ENCODE measurements at places on chromosomes 6 and 20.
A peak's percentile ranks its signal among the peaks of the same experiment; 100 is the strongest.

GRCh38 chr6:13380761-13381160, 52.4 kb upstream of the TBC1D7 start:
- DNase-seq, result no peak

- peak; percentile 44 for DNase-seq
Measured at GRCh38 chr6:96899019-96899418, 1.3 kb upstream of the NDUFAF4 start.

DNA sequence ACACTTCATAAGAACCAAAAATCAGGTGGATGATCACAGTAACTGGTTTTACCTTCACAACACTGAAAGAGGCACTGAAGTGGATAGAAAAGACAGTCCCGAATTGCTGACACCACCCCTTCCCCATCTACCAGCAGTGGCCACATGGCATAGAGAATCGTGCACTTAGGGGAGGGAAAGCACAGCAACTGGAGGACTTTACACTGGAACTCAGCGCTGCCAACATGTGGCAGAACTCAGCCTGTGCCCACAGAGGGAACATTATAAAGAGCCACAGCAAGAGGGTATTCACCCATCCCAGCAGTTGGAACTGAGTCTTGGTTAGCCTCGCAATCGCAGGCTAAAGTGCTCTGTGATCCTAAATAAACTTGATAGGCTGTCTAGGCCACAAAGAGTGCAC, 6.5 kb upstream of the KIAA1586 start:
- no peak for DNase-seq

DNA sequence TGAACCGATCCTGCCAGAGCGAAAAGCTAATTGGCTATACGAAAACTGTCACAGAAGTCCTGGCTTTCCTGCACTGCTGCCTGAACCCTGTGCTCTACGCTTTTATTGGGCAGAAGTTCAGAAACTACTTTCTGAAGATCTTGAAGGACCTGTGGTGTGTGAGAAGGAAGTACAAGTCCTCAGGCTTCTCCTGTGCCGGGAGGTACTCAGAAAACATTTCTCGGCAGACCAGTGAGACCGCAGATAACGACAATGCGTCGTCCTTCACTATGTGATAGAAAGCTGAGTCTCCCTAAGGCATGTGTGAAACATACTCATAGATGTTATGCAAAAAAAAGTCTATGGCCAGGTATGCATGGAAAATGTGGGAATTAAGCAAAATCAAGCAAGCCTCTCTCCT, 14.2 kb downstream of the CCR6 start:
- no peak for DNase-seq

DNA sequence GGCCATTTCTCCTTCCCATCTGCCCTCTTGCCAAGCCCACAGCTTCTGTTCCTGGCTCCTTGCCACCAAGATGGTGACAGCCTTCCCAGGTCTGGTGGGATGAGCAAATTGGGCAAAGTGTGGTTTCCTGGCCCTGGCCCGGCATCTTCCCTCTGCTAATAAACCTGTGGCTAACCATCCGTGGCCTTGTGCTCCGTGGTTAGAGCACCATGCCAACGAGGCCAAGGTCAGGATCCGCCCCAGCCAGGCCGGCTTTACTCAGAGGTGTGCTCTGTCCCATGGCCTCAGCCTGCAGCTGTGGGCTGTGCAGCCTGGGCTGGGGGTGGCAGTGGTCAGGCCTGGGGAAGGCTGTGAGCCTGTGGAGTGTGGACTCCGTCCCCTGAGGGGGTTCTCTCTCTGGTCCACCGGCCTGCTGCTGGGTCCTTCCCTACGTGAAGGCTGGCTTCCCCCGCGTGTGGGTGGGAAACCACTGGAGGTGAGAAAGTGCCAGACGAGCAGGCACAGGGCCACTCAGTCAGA, 117.4 kb downstream of the VEGFA start:
- DNase-seq, result no peak

- DNase-seq, result no peak
Measured at GRCh38 chr20:2820896-2821869, 5.0 kb downstream of the TMEM239 start.

GRCh38 chr6:152184917-152185574, 377.6 kb downstream of the ESR1 start:
- no peak for DNase-seq

DNA sequence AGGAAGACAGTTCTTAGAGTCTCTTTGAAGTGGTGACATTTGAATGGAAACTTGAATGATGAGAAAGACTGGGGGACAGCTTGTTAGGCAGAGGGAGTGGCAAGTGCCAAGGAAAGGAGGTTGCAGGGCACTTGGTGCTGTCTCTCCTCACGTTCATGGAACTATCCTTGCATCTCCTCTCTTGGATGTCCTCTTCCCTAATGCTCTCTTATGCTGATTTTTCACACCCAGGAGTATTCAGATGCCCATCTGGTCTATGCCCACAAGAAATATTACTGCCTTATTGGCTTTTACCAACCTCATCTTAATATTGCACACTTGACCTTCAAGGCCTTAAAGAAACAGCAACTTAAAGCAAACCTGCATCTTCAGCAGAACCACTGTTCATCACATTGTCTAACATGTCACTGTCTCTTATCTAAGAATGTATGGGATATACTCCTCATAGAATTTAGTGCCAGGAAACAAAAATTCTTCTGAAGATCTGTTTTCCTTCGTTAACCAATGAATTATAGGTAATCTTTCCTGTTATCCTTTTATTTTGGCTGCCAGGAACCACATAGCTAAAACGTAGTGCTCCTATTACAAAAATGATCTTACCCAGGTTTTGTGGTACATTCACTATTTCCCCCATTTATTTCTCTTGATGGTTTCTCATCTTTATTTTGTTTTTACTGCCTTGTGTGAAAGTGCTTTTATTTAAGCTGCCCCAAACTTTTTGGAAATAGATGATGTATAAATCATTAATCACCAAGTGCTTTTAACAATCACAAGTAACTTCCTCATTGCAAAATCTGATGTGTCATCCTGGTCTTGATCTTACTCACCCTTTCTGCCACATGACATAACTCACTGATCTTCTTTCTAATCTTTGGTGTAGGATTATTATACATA, 12.8 kb downstream of the RGS17 start:
- DNase-seq, result no peak

DNA sequence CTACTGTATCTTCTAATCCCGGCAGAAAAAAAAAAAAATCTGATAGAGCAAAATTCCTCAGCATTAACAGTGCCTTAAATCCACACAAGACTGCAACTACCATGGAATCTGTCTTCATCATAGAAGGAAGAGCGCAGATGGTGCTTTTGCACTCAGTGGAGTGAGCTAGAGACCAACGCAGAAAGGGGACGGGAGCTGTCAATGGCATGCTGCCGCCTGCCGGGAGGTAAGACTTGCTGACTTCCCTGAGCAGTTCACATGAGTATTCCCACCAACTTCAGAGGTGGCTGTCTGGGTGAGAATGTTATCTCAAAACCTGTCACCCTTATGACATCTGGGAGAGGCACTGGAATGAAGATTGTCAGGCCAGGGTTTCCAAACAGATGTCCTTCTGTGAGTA, 35.6 kb downstream of the DZANK1 start:
- DNase-seq, result no peak

GRCh38 chr20:41200446-41201202, 63.3 kb downstream of the PLCG1 start:
- DNase-seq, result no peak

DNA sequence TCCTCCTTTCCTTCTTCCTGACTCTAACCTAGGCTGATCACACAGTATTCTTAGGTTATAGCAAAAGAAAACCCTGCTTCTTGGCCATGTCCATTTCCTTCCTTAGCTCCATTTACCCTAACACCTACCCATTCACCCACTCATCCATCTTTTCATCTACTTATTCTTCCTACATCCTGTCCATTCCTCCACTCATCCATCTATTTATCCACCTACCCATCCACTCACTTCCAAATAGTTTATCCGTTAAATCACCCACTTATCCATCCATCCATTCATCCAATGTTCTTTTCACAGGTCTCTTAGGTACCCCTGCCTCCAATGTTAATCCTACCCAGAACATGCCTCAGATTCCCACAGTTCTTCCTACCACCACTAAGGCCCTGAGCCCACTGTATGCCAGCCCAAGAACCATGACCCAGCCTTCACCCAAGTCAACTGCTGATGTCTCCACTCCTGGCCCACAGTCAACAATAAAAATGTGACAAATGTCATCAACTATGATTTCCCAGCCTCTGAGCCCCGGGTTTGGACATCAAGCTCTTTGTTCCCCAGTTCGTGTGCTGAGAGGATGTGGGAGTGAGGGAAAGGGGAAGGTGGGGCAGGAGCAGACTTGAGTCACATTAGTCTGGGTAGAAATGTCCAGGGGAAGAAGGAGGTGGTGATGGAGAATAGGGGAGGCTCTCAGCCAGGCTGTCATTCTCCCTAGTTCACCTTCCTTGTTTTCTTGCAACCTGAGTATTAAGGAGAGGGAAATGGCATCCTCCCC, 24.4 kb downstream of the TREML4 start:
- no peak for DNase-seq

DNA sequence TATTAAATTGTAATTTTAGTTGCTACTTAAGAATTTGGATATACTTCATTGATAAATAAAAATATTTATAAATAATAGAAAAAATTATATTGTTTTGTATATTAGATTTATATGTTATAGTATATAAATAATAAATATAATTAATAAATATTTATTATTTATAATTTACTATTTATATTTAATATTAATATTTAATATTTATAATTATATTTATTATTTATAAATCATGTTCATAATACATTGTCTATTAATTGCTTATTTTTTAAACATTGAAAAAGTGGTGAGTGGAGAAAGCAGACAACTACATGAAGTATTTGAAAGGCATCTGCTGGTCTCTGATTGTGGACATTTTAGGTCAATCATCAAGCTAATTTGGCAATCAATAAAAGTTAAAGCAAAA, 464.5 kb downstream of the MMUT start:
- DNase-seq, result no peak

DNA sequence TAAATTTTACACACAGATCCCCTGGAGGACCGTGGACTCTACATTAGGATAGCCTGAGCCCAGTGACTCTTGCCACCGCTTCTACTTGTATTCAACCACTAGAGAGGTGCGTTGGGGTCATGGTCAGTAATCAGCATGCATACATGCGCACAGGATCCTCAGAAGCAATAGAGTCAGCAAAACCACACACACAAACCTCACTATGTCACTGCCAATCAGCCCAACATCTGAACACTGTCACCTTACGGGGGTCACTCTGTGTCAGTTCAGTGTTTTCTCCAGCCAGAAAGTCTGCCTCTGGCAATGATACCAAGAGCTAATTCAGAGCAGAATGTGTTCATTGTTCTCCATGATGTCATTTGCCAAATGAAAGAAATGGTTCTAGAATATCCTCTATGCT, 225.3 kb downstream of the KHDC1L start:
- no peak for DNase-seq

DNA sequence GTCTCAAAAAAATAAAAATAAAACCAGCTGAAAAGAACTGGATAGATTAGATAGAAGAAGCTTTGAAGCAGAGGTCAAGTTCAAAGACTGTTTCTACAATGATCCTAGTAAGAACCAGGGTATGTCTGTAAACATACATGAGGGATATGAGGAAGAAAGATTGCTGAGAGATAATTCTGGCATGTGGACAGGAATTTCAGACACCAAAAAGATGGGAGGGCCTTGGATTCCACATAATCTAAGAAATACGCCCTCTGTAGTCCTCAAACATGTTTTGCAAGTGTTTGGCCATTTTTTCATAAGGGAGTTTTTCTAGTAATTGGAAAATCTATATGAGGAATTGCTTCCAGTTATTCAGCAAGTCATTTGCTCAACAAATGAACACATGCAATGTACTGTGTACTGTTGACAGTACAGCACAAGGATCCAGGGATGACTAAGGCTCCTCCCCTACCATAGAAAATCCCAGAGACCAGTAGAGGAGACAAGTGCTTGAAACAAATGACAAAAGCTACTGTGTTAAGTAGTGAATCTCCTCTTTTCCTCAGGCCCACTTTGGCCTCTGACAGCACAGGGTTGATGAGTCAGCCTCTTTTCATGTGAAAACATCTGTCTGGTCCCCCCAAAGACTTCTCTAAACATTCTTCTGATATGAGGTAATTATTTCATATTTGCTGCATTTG, 795.9 kb downstream of the MAFB start:
- no peak for DNase-seq

- no peak for DNase-seq
Measured at GRCh38 chr20:21338291-21338690, 35.2 kb downstream of the XRN2 start.

DNA sequence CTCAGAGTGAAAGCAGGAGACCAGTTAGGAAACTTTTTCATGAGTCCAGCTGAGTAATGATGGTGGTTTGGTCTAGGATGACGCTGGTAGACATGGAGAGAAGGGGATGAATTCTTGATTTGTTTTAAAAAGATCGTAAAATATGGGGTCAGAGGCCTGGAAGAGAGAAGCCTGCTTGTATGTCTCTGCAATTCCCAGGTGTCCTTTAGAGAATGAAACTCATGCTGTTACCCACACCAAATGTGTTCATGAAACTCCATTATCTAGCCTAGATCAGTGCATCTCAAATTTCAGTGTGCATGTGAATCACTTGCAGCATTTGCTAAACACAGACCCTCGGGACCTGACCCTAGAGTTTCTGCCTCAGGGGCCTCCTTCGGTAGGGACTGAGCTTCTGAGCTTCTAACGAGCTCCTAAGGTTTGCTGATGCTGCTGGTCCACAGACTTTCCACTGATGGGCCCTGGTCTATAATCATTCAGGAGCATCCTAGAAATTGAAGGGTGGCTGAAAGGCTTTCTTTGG, 302.0 kb upstream of the PLCB4 start:
- DNase-seq, result no peak

- DNase-seq, result no peak
Measured at GRCh38 chr20:58630063-58630462, 21.0 kb upstream of the STX16 start.

GRCh38 chr20:57893366-57893999, 183.7 kb upstream of the PMEPA1 start:
- peak; percentile 69 for DNase-seq

DNA sequence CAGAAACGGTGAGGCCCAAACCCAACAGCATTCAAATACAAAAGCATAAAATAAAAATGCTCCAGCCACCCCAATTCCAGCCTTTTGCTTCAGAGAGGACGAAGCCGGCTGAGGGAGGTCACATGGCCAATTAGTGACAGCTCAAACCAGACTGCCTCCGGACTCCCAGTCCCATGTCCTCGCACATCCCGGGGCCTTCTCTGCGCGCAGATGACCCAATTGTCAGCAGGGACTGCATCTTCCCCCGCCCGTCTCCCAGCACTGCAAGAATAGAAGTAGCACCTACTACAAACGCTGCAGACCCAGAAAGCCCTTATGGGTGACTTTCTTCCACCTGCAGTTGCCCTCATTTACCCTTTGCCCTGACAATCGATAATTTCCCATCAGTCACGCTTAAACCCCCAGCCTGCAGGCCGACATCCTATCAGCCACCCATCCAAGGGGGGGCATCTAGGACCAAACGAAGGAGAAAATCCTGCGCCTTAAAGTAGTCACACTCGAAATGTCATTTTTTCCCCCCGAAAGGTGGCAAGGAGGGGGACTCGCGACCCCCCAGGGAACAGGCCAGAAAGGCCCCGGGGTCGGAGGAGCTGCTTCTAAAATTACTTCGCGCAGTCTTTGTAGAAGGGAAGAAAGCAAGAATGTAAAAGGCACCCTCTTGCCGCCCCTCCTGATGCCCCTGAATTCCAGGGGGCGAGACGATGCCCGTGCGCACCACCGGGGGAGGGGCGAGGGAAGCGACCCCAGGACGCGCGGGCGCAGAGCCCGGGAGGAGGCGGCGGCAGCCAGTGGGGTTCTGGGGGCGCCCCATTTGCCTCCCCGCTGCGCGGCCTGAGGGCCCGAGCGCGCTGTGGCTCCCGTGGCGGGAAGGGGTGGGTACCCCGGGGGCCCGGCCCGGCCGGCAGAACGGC, 792 bp downstream of the SLC23A2 start:
- no peak for DNase-seq

GRCh38 chr20:21301940-21302663, 1.0 kb upstream of the XRN2 start:
- DNase-seq, result no peak
